Putamen (tissue), 1 donor: ENCODE measurements at places on chromosomes 5 and 9.

DNA sequence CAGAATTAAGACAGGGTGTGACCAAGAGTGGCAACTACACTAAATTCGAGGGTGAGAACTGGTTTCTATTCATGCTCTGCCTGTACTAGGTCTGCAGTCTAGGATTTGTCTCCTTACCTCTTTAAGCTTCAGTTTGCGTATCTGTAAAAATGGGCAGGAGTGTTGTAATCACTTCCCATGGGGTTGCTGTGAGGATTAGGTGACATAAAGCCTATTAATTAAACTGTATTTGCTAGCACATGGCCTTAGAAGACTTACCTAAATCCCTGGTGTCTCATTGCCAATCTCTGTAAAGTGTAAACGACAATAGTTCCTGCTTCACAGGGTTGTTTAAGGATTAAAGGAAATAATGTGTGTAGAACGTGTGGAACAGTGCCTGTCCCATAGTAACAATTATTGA is 193.6 kb downstream of the DRD1 start:
- no peak for DNase-seq

- DNase-seq, result no peak
Measured at GRCh38 chr9:37925786-37926736, 22.1 kb upstream of the SLC25A51 start.

DNA sequence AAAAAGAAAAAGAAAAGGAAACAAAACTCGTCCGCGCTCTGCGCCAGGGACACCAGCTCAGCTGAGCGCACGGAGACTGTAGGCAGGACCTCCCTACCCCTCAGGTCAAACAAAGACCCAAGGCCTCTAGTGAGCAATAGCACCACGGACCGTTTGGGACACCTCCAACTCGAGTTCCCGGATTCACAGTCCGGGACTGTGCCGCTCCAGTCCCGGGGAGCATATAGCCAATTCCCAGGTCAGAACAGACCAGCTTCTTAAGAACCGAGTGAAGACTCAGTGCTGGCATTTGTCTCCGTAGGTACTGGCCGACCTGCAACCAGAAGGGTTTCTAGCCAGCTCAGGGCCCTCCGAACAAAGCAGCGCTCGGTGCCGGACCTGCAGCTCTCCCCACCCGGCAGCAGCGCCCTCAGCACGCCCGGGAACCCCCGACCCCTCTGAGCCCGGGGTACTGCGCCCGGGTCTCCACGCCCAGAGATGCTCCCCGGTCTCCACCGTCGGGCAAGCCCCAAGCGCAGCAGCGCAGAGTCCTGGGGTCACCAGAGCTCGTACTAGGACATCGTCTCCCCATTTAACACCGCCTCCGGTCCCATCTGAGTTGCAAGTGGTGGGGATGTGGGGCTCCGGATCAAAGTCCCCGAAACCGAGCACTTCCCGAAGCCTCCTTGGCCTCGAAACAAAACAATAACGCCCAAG is 591 bp downstream of the ABCA1 start:
- DNase-seq, result peak; percentile 47

- DNase-seq, result no peak
Measured at GRCh38 chr9:118561051-118561450, 808.2 kb downstream of the BRINP1 start.

DNA sequence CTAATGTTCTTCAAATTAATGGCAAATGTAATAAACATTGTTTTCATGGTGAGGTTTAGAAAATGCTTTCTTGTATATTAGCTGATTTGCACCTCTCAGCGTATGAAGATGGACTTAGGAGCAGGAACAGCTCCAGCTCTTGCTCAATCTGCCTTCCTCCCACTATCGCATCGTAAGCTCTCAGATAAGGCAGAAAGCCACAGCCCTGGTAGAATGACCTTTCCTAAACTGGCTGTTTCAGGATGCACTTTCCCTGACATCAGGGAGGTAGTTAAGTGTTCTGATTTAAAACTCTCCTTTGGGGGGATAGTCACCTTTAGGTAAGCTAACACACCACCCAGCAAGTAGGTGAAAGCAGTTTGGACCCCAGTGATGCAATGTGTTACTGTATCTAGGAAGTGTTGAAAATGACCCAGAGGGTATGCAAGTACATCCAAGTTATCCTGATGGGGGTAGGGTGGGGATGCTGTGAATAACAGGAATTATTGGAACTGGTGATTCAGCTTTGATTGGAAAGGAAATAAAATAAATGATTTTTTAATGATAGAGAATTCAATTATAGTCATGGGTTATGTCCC is 72.3 kb downstream of the LMNB1 start:
- no peak for DNase-seq

DNA sequence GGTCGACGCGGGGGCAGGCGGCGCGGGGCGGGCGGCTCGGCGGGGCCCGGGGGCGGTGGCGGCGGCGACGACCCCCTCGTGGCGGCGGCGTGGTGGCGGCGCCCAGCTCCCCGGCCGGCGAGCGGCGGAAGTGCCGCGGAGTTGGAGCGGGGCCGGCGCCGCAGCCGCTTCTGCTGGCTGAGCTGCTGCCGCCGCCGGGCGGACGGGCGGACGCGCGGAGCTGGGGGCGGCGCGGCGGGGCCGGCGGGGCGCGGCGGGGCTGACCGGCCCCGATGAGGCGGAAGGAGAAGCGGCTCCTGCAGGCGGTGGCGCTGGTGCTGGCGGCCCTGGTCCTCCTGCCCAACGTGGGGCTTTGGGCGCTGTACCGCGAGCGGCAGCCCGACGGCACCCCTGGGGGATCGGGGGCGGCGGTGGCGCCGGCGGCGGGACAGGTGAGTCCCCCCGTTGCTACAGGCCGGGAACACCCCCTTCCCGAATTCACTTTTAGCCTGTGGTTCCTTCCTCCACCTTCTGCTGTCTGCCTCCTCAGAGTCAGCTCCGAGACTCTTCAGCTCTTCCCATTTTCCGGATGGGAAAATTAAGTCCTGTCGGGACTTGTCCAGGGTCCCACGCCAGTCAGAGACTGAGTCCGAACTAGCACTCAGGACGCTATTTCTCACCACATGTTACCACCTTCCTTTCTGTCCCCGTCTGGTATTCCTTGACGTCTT is at the start of gene GALNT10:
Gene GALNT10, plus strand, starts transcription at position 139 of the 710 bp plus-strand sequence. Its CDS starts 134 bp downstream, at position 273.
- peak; percentile 65 for DNase-seq

- DNase-seq, result no peak
Measured at GRCh38 chr9:134601764-134602163, 39.8 kb upstream of the COL5A1 start.

GRCh38 chr9:37575001-37575400 is 1.2 kb downstream of the FBXO10 start:
- DNase-seq, result no peak

- no peak for DNase-seq
Measured at GRCh38 chr5:149442563-149443182, 63.6 kb upstream of the IL17B start.

GRCh38 chr9:134495881-134496412 is 145.7 kb upstream of the COL5A1 start:
- DNase-seq, result no peak

- DNase-seq, result no peak
Measured at GRCh38 chr5:82911910-82912309, 165.3 kb downstream of the TMEM167A start.

DNA sequence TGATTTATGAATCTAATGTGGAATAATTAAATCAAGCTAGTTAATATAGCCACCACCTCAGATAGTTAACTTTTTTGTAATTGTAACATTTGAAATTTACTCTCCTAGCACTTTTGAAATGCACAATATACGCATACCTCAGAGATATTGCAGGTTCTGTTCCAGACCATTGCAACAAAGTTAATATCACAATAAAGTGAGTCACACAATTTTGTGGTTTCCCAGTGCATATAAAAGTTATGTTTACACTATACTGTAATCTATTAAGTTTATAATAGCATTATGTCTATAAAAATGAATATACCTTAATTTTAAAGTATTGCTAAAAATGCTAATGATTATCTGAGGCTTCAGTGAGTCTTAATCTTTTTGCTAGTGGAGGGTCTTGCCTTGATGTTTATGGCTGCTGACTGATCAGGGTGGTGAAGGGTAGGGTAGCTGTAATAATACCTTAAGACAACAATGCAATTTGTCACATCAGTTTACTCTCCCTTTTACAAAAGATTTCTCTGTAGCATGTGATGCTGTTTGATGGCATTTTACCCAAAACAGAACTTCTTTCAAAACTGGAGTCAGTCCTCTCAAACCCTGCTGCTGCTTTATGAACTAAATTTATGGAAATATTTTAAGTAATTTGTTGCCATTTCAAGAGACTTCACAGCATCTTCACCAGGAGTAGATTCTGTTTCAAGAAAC is 235.1 kb upstream of the ADAMTSL1 start:
- no peak for DNase-seq

DNA sequence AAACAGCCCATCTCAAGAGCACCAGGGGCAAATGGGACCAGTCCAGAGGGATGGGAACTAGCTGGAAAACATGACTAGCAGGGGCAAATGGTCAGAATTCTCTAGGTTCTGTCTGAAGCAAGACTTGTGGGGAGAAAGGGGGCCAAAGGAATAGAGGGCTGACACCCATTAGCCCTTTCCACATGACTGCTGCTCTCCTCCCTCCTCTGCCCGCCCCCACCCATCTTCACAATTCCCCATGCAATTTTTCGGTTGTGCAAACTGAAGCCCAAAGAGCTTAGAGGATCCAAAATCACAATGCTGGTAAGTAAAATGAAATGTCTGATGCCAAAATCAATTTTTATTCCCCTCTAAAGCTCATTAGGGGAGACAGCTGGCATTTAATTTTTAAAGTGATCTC is 207.1 kb downstream of the DCP2 start:
- no peak for DNase-seq

DNA sequence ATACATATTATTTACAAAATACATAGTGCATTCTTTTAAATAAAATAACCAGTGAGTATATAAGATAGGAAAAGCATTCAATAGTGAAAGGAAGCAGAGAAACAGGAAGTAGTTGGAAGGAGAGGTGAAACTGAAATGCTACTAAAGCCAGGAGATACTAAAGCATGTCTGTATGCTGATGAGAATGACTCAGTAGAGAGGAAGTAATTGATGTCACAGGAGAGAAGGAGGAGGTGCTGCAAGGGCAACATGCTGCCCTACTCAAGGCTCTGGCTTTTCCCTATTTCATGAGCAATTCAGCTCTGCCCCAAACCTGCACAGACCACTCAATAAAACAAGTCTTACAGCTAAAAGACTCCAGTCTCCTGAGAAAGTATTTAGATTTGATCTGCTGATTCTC is 108.5 kb upstream of the TXNDC8 start:
- no peak for DNase-seq

- no peak for DNase-seq
Measured at GRCh38 chr9:116604251-116604650, 82.9 kb upstream of the TRIM32 start.

- no peak for DNase-seq
Measured at GRCh38 chr9:136206602-136207275, 1.8 kb upstream of the LHX3 start.

GRCh38 chr9:122572456-122572855 is 10.7 kb downstream of the OR1L8 start:
- DNase-seq, result no peak

DNA sequence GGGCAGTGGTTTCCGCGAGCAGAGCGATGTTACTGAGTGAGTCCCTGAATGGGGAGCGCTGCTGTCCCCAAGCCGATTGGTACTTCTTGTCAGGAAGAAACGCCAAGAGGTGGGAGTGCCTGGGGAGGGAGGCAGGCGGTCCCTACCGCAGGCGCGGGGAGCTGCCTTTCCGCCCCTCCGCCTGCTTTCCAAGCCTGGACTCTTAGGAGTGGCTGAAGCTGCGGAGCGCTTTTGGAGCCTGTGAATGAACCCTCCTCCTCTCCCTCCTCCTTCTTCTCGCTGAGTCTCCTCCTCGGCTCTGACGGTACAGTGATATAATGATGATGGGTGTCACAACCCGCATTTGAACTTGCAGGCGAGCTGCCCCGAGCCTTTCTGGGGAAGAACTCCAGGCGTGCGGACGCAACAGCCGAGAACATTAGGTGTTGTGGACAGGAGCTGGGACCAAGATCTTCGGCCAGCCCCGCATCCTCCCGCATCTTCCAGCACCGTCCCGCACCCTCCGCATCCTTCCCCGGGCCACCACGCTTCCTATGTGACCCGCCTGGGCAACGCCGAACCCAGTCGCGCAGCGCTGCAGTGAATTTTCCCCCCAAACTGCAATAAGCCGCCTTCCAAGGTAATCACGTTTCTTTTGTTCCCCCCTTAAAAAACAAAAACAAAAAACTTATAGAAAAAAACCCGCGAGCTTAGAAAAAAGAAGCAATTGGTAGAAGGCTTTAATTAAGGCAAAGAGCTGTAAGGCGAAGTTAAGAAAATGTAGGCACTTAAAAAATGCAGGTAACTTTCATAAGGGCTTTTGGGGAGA is at the start of gene VCAN:
Gene VCAN, plus strand, starts transcription at position 340 of the 808 bp plus-strand sequence. CDS start 11,775 bp downstream, outside the sequence.
- DNase-seq, result no peak

DNA sequence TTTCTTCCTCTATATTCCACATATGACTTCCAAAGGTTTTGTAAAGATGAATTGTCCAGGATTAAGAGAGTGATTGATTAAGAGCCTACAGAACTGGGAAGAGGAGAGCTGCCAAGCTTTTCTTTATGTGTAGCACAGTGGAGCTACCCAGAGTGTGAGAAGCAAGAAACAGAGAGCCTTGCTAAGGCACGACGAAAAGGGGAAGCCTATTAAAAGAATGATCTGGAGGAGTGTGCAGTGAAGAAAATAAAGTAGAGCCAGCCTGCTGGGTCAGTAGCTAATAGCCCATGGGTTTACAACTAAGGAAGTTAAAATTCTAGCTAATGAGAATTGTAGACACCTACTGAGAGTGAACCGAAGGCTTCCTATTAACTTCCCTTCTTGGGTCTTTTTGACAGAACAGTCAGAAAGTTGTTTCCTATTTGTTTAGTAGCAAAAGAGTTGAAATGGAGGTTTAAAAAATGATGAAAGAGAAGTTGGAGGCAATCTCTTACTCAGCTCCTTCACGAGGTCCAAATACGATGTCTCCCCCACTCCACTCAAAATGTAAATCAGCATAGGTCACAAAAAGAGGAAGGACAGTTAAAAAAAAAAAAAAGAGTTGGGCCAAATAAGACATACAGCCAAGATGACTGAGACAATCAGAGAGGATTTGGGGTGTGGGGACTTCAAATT is 957 bp upstream of the PRR16 start:
- no peak for DNase-seq

GRCh38 chr5:165874851-165875250 is 2369.4 kb downstream of the MAT2B start:
- DNase-seq, result no peak

DNA sequence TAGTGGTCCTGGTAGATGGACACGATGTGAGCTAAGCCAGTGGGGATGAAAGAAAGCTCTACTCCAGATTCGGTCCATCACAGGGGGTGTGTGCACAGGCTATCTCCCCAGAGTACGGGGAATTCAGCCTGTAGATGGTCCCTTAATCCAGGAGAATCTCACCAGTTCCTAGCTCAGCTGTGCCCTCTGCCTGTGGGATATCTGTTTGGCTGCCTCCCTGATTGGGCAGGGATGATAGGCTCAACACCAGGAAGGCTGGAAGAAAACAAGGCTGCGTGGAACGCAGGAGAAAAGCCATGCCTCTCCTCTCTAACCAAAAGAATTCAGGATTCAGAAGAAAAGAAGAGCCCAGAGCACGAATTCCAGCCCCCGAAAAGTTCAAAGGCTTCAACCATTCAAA is 40.9 kb downstream of the VLDLR start:
- DNase-seq, result peak; percentile 53
